Activated B cell treated with CpG ODN at 0.5 μM for 24 hours (primary cell): ENCODE measurements at places on chromosomes 3 and 15.
A peak's percentile ranks its signal among the peaks of the same experiment; 100 is the strongest.

GRCh38 chr3:88882121-88882520, 225.3 kb upstream of the EPHA3 start:
- no peak for DNase-seq

- no peak for DNase-seq
These were observed 43.2 kb downstream of the P3H2 start for GRCh38 chr3:190077395-190078045.

GRCh38 chr3:190003068-190003467, 117.6 kb downstream of the P3H2 start:
- DNase-seq: no peak

- no peak for DNase-seq
These were observed 74.5 kb downstream of the BFSP2 start for GRCh38 chr3:133474251-133474801.

- no peak for DNase-seq
These were observed 22.4 kb downstream of the HPS3 start for GRCh38 chr3:149151843-149152242.

DNA sequence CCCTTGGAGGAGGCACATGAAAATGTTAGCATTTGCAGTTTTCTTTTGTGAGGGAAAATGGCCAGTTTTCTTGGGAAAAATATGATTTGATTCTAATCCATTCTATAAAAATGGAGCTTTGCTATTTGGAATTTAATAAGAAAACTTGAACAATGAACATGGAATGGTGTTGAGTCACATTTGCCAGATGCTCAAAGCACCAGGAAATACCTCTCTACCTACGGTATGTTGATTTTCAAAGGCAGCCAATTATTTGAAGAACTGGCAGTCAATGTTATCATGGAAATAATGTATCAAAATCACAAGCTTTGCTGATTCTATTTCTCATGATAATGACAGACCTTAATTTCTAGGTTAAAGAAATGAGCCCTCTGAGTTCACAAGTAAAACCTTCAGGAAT, 14.9 kb downstream of the NME9 start:
- no peak for DNase-seq

GRCh38 chr15:82172506-82172905, 90.0 kb downstream of the EFL1 start:
- no peak for DNase-seq

DNA sequence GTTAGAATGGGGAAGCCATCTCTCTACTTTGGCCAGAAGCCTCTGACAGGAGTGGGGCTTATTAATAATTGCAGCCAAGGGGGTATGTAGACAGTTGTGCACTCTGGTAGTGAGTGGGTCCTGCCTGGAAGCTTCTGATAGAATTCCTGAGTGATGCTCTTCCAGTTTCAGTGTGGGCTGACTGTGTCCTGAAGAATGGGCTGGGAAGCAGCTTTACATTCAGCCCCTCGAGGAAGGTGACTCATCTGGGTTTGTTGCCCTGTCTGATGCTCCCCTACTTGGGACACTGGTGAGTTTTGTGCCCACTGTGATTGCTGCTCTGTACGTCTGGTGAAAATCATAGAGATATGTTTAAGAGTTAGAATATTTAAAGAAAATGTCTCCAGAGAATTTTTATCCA, 444.7 kb upstream of the RBMS3 start:
- no peak for DNase-seq

DNA sequence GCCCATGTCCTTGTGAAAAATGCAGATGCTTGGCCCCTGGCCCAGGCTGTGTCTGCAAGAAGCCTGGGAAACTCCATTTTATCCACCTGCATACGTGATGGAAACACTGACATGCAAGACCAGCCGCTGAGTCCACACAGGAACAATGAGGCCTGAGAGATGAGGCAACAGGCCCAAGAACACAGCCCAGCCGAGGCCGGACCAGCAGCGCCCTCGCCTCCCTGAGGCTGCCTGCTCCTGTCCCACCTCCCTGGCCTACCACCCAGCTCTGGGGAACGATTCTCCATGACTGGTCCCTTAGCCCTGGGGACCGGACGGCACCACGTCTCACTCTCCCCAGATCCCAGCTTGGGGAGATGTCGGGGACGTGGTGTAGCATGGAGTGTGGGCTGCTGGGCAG, 47.5 kb downstream of the HMCES start:
- no peak for DNase-seq

DNA sequence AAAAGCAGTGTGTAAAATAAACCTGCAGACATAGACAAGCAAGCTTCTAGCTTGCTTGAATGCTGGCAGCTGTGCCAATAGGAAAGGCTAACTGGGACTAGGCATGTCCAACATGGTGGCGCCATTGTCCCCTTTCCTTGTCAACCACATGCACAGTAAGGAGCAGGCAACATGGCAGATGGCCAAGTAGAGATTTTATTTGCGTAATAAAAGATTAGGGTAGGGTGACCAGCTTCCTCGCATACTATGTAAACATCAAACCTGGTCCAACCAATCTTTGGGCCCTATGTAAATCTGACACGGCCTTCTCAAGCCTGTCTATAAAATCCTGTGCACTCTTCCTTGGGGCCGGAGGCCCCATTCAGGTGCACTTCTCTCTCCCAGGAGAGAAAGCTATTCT, 575.4 kb upstream of the GOLIM4 start:
- no peak for DNase-seq

DNA sequence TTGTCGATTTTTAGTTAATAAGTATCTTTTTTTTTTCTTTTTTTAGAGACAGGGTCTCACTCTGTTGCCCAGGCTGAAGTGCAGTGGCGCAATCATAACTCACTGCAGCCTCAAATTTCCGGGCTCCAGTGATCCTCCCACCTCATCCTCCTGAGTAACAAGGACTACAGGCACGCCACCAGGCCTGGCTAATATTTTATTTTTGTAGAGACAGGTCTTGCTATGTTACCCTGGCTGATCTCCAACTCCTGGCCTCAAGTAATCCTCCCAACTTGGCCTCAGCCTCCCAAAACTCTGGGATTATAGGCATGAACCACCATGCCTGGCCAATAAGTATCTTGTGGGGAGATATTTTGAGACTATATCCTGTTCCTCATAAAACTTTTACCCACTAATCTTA, 29.4 kb upstream of the ARID3B start:
- DNase-seq: no peak

DNA sequence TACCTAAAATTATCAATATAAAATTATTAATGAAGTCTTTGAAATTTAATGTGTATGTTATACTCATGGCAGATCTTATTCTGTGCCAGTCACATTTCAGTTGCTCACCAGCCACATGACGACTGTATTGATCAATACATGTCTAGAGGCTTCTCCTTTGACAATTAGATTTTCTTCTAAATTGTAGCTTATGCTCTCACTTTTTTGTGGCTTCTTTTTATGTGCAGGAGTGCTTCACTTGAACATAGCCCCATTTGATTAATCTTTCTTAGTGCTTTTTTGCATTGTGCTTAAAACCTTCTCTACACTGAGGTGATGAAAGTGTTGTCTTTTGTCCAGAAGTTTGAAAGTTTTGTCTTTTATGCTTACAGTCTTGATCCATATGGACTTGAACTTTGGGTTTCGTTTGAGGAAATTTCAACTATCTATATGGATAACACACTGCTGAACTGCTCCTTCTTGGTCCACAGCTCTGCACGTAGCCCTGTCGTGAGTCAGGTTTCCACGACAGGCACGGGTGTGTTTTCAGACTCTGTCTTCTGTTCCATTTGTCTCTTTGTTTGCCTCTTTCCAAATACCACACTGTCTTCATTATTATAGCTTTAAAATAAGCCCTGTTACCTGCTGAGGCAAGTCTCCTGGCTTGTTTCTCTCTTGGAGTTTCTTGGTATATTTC, 393.9 kb upstream of the CFAP20DC start:
- no peak for DNase-seq

DNA sequence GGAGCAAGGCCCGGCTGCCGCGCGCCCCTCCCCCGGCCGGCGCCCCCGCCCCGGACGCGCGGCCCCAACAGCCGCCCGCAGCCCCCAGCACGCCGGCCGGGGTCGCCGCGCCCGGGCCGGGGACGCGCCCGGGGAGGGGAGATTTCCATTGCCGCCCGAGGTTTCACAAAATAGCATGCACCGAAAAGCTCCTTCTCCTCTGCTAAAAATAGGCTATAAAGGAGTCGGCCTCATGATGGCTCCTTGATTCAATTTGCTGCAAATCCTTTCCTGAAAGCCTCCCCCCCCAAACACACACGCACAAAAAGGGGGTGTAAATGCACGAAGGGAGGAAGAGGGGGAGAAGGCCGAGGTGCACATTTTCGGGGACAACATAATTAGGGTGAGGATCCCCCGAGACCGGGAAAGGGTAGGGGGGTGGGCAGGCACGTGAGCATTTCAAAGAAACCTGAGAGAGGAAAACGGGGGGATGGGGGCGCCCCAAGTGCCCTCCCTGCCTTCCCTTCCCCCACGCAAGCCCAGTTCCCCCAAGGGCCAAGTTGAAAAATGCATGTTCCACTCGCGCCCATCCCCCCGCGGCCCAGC, 734 bp downstream of the TBL1XR1 start:
- DNase-seq: peak; percentile 52

DNA sequence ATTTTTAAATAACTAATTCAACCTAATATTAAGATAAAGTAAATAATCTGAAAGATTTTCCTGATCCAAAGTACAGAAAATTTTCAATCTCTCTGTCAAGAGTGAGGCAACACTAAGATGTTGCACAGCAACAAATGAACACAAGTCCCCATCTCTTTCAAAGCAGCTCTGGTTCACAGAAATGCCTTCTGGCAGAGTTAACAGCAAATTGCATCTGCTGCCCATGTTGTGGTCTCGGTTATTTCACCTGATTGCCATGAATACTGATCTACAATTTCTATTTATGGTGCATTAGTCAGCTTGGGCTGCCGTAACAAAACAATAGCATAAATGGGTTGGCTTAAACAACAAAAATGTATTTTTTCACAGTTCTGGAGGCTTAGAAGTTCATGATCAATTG, 167.3 kb downstream of the BCHE start:
- DNase-seq: no peak

- no peak for DNase-seq
These were observed 42.3 kb downstream of the WDR72 start for GRCh38 chr15:53716909-53717876.

- peak; percentile 54 for DNase-seq
These were observed at the start of gene TRPC1 for GRCh38 chr3:142723968-142724681. Gene TRPC1, plus strand, starts transcription at chr3:142724034. Its CDS starts 526 bp downstream, at chr3:142724560.

GRCh38 chr3:16295298-16295890, 30.4 kb downstream of the OXNAD1 start:
- no peak for DNase-seq

DNA sequence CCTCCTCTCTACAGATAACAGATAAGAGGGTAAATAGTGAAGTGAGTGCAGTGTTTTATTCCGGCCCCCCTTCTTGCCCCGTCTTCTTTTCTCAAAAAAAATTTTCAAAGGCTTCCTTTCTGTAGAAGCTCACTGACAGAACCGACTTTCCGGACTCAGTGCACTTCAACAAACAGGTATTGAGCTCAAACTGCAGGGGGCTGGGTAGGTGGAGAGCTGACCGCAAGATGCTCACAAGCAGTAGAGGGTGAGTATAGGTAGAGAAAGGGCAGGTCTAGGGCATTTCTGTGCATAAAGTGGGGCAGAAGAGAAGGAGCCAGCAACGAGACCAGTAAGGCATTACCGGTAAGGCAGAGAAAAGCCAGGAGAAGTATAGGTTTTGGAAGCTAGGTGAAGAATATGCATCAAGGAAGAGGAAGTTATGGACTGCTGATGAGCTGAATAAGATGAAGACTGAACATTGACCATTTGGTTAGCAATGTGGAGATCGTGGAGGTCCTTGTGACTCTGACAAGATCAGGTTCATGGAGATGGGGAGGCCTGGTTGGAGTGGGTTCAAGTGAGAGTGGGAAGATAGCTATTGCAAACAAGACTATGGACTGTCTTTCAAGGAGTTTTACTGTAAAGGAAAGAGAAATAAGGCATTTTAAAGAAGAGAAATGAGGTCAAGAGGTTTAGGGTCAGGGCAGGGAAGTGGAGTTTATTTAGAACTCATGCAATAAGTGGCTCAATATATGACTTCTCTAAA, 97.4 kb downstream of the ST6GAL1 start:
- DNase-seq: no peak

DNA sequence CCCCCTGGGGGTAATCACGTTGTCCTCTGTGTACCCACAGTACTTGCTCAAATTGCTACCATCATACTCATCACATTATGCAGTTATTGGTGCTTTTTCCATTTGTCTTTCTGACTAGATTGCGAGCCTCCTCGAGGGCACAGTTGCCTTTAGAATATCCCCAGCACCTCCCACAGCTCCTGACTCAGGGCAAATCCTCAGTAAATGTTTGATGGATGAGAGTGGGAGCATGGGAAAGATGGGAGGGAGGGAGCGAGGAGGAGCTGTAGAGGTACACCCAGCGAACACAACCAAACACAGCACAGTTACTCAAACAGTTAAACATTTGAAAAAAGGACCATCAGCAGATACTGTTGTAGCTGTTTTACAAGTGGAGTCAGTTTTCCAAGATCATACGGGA, 27.9 kb downstream of the SIDT1 start:
- no peak for DNase-seq

GRCh38 chr3:49721896-49722781, 1.6 kb downstream of the GMPPB start:
- no peak for DNase-seq

DNA sequence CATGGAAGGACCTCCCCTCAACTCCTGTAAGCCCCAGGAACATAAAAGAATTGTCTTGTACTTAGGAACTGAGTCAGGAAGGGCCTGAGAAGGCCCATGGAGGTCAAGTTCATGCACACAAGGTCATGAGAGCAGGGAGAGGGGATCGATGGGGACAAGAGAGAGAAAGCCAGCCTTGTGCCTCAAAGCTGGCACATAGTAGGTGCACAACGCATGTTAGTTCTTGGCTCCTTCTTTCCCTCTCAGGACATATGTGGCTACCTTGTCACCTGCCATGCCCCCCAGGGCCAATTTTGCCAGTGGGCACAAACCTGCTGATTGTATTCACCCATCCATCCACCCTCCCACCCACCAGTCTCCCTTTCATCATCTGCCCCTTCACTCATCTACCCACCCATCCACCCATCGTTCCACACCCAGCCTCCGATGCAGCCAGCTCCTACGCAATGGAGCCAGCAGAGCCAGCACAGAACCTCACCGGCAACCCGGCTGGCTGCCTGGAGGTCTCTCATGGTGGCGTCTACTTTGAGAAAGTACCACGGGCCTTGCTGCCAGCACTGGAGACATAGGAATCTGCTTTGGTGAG, 52.4 kb upstream of the INSYN1 start:
- DNase-seq: no peak
